ENCODE measurements at places on chromosomes 3 and 15. TPM values are rescaled to one million over a fixed set of nuclear protein-coding genes. Genes with fewer than 3 reads are reported as not detected.

The ATP10A gene
- total RNA-seq, result 18.7 TPM

The RTP3 gene
- not detected for total RNA-seq

The SPTSSB gene
- not detected for total RNA-seq

The RSL24D1 gene
- 69.9 TPM for total RNA-seq

The MAP6D1 gene
- not detected for total RNA-seq

The SLC7A14 gene
- total RNA-seq, result not detected

The IGDCC3 gene
- not detected for total RNA-seq

The SIDT1 gene
- 1.00 TPM for total RNA-seq

The SAMD7 gene
- not detected for total RNA-seq

The SNTN gene
- total RNA-seq, result not detected

The RAB8B gene
- total RNA-seq, result 51.8 TPM

The ARGFX gene
- total RNA-seq, result not detected

The ITGB5 gene
- total RNA-seq, result 250 TPM

The FAM131A gene
- total RNA-seq, result 37.4 TPM

The ZFAND6 gene
- 62.9 TPM for total RNA-seq

The CLRN1 gene
- not detected for total RNA-seq

Data from posterior vena cava (tissue), 2 donors.